A549 treated with CORT108297 at 1 μM for 4 hours (cell line): ENCODE measurements at places on chromosomes 7 and 10. TPM values are rescaled to one million over a fixed set of nuclear protein-coding genes. Genes with fewer than 3 reads are reported as not detected.

The SORCS1 gene
- not detected in 5 replicates for total RNA-seq

The ARF5 gene
- 158 to 191 TPM (median 168 TPM) in 5 replicates for total RNA-seq

The SLC16A9 gene
- total RNA-seq = 0.06 to 0.09 TPM (median 0.07 TPM) in 5 replicates

The ZNF107 gene
- 2.0 to 2.6 TPM (median 2.5 TPM) in 5 replicates for total RNA-seq

The LRIT1 gene
- not detected in 5 replicates for total RNA-seq

The ZPBP gene
- total RNA-seq = not detected in 5 replicates

The PRSS2 gene
- total RNA-seq = not detected in 5 replicates

The PNLIP gene
- total RNA-seq = not detected in 5 replicates

The TRPV5 gene
- total RNA-seq = not detected in 5 replicates
